ENCODE measurements at places on chromosomes 2 and 18. TPM values are rescaled to one million over a fixed set of nuclear protein-coding genes. Genes with fewer than 3 reads are reported as not detected.

Gene GPR75
- 1.3 TPM for polyA plus RNA-seq

Gene MYO5B
- polyA plus RNA-seq, result 1.5 TPM

Gene FAP
- 122 TPM for polyA plus RNA-seq

Gene IL1F10
- not detected for polyA plus RNA-seq

Gene PROM2
- not detected for polyA plus RNA-seq

Gene SLC40A1
- polyA plus RNA-seq, result 65.9 TPM

Gene CMPK2
- 3.1 TPM for polyA plus RNA-seq

DNA sequence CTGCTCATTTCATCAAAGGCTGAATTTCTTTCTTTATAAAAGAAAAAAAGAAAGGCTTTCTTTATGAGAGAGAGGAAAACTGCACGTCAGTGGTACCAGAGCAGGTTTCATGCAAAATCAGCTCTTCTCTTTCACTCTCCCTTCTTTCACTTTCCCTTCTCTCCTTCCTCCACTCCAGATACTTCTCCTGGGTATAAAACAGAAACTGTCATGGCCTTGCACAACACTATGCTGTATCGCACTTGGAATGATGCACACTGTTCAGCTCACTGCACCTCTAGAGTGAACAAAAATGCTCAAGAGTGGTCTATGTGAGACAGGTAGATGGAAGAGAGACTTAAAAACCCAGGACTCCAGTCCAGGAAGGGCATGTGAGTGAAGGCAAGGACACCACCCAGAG is 73.8 kb downstream of the KLF7 start:
- DNase-seq, result no peak

DNA sequence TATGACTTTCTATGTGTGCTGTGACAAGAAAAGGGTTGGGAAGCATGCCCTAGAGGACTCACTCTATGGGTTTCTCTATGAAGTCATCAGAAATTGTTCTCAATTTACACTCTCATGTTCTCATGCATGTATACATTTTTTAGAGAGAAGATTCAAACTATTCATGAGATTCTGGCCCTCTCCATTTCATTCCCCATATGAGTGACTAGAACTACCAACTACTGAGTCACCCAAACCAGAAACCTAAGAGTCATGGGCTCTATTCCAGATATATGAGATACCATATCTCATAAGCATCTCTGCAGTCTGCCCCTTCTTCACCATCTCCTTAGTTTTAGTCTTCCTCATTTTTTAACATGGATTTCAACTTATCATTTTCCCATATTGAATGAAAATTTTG is 87.7 kb downstream of the EXOC6B start:
- DNase-seq, result no peak

DNA sequence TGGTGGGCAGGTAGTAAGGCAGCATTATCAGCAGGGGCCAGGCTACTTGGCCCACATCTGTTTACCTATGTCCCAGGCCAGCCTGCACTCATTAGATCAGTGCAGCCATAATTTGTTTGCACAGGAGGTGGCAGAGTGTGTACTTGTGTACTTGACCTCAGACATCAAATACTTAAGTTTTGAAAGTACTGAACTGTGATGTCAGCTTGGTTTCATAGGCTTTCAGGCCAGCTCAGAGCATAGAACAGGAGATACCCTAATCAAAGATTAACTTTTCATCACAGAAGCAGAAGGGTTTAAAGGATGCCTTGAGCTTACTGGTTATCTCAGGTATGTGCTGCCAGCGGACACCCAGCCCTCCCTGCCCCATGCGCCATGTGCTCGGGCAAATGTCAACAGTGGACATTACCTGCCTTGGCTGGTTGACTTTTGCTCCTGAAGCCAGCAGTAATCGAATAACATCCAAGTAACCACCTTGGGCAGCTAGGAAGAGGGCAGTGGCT is 33.2 kb downstream of the ANKRD29 start:
- DNase-seq, result no peak

- no peak for DNase-seq
Observed at GRCh38 chr18:9188359-9189231, 52.0 kb downstream of the ANKRD12 start.

- DNase-seq, result no peak
Observed at GRCh38 chr2:113723411-113723810, 33.0 kb downstream of the SLC35F5 start.

- DNase-seq, result no peak
Observed at GRCh38 chr2:23414871-23415270, 29.9 kb downstream of the KLHL29 start.

DNA sequence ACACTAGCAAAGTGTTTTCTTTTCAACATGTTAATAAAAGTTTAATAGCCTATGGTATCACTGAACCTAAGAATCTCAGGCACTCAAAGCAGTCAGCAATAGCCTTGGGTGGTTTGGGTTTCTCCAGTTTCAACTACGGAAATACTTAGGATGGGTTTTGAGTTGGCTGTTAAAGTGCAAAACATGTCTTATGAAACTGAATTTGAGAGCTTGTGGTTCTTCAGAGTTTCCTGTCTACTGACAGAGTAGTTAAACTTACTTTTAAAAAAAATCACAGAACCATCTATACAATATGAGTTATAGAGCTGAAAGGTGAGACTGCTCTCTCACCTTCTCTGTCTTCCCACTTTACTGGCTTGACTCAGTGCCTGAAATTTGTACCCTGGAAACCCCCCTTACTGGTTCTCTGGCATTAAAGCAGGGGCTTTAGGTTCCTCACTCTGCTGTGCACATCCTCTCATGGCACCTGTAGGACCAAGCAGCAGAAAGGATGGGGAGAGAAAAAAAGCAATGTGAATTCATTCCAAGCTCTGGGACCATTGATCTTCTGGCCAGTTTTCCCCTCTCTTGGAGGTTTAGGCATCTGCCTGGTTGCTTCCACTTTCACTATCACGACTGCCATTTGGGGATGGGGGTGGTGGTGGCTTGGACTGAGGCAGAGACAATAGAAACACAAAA is 18.1 kb downstream of the CCDC141 start:
- no peak for DNase-seq

DNA sequence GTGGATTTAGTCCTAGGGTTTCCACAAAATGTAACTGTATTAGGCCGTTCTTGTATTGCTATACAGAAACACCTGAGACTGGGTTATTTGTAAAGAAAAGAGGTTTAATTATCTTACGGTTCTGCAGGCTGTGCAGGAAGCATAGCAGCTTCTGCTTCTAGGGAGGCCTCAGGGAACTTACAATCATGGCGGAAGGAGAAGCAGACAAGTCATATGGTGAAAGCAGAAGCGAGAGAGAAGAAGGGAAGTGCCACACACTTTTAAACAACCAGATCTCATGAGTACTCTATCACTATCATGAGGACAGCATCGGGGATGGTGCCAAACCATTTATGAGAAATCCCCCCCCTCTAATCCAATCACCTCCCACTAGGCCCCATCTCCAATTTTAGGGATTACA is 9.5 kb upstream of the CCDC68 start:
- DNase-seq, result no peak

DNA sequence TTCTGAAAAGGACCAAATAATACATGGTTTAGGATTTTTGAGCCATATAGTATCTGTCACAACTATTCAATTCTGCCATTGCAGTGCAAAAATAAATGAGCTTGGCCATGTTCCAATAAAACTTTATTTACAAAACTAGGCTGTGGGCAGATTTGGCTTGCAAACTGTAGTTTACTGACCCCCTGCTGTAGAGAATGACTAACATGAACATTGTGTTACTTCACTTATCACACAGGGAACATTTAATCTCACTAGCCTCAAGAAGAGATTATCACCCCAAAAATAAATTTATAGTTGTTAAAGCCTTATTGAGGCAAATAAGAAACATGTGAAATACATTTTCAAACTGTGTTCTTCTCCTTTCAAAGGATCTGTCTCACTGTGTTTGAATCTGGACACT is 766.2 kb downstream of the MBD2 start:
- no peak for DNase-seq

GRCh38 chr2:121287146-121287798 is 2.3 kb upstream of the TFCP2L1 start:
- no peak for DNase-seq

DNA sequence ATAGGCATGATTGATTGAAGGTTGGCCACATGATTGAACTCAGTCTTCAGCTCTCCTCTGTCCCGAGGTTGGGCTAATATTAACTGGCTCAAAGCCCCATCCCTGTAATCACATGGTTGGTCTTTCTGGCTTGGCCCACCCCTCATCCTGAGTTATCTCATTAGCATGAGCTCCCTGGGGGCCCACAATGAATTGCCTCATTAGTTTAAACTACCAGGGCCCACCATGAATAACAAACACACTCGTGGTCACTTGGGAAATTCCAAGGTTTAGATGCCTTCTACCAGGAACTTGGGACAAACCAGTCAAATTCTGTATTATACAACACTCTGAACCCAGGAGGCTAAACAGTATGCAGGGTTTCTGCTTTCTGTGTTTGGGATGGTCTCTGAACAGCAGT is 121.7 kb upstream of the B3GNT2 start:
- no peak for DNase-seq

DNA sequence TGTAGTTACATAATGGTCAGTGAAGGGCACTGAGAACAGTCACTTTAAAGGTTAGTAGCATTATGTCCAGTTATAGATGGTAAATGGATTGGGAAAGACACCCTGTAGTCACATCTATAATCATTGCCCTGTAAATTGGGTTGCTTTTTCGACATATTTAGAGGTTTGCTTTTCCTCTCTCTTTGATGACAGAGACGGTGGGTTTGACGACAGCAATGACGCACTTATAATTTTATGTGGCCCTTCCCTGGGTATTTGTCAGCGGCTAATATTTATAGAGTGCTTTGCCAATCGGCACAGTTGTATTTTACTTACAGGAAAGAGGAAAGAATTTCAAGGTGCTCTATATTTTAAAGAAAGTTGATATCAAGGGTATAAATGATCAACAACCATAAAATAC is 2.8 kb downstream of the CPS1 start:
- DNase-seq, result no peak

DNA sequence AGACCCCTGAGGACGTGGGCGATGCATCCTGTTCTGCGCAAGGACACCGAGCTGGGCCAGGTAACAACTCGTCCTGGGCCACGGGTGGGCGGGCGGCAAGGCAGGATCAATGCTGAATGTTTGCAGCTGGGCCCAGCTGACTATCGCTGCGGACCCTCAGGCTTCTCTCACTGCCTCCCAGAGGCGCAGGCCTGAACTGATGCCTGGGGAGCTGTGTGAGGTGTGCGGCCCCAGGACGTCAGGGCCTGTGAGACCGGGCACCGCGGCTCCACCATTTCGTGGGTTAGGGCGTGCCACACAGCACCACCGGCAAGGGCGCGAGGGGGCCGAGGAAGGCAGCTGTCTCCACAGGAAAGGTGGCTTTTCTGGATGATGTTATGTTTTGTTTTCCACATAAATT is 307.4 kb downstream of the NDUFA10 start:
- DNase-seq, result no peak

DNA sequence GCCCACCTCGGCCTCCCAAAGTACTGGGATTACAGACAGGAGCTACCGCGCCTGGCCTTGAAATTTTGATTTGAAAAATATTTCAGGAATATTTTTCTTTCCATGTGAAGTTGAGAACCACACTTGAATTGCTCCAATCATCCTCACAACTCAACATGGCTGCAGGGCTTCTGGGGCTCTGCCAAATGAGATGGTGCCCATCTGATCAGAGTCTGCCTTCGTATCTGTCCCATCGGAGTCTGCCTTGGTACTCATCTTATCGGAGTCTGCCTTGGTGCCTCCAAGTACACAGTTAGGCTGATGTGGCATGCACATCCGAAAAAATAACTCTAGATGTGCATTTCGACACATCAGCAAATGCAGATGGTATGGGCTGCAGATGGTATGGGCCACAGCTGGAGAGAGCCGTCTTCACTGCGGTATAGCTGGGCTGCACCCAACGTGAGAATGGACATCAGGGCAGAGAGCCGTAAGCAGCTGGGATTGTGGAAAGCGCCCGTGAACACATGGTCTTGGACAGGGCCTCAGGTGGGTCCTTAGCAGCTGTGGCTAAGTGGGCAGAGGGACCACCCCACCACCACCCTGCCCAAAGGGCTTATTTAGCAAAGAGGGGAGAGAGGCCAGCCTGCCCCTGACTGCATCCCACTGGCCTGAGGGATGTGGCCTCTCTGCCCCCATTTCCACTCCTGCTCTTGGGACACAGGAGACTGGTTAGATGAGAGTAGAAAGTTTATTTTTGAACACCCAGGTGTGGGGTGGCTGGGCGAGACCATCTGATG is 52.1 kb upstream of the RBM44 start:
- DNase-seq, result no peak

- DNase-seq, result peak; percentile 70
Observed at GRCh38 chr2:204074456-204074855, 137.9 kb downstream of the ICOS start.

DNA sequence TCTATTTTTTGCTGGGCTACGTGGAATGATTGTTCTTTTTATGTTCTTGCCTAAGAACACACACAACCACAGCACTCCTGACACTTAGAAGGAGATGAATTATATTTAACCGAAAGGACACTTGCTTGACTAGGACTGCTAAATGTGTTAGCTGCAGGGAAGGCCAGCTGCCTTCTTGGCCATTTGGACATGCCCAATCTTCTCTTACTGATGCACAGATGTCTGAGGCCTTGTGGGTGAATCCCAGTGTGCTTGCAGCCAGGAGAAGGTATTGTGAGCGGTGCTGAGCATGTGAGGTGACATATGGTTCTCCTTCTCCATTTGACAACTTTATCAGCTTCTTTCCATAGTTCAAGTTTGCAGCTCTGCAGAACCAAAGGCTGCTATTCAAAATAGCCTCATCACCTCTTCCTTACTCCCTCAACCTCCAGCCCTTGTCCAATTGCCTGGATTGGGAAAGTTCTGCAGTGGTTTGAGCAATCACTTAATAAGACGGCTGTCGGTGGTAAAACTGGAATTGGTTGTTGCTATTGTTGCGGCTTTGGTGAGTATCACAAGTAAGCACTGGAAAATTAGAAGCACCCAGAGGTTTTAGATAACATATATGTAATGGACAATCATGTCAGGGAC is 1113.3 kb downstream of the TSN start:
- no peak for DNase-seq

DNA sequence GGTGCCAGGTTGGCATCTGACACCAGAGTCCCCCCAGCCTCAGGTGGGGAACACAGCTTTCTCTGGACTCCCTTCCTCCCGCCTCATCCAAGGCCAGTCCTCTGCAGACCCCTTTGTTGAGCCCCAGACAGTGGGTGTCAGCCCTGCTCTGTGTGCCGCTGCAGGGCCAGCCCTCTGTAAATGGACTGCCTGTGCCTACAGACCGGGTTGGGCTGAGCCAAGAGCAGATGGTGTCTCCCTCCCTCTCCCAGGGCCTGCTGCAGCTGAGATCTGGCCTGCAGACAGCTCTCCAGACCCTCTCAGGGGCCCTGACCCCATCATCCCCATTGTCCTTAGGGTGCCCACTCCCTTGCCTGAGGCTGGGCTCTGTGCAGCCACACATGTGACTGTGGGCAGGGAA is 160.8 kb downstream of the KLHL29 start:
- DNase-seq, result no peak

DNA sequence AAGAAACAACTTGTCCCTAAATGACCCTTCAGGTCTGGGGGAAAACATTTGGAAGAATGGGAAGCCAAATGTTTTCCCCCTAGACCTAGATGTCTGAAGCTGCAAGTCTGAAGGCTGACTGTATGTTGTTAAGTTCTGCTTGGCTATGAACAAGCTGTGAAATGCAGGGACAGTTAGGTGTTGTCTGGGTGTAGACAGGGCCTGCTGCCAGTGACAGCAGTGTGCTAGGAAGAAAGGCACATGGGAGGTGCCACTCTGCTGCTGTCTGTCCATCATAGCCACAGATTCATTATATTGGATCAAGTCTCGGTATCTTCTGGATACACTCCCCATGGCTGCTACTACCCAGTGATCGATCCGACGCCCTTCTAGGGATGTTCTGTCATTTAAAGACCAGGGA is 265.9 kb upstream of the PXDN start:
- DNase-seq, result no peak

GRCh38 chr18:74836296-74837139 is 238.8 kb downstream of the ZNF407 start:
- no peak for DNase-seq
